Heart left ventricle (tissue), 16 donors: ENCODE measurements at places on chromosomes 5 and 9. TPM values are rescaled to one million over a fixed set of nuclear protein-coding genes. Genes with fewer than 3 reads are reported as not detected.
A peak's percentile ranks its signal among the peaks of the same experiment; 100 is the strongest.

The GPR151 gene
- not detected for total RNA-seq

DNA sequence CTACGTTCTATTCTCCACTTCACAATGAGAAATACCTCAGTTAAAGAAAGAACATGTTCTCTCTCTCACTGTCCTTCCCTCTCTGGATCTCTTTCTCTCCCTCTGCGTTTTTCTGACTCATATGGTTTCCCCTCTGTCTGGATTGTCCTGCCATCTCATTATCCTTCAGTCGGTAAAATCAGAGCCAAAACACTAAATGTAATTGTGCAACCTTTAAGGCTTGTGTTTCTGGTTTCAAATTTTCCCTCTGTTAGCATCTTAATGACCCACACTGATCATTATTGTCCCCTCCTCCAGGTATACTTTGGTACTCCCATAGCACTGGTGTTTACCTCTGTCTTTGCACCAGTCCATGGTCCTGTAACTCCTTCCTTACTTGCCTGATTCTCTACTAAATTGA is 509.4 kb upstream of the C9orf72 start:
- H3K27me3 ChIP-seq = no peaks in the 10 kb centered on the region
- H3K4me1 ChIP-seq = no peaks in the 10 kb centered on the region
- no peak overlapping the region for H3K27ac ChIP-seq
- H3K36me3 ChIP-seq = no peaks in the 10 kb centered on the region

GRCh38 chr9:113516840-113517577 is 53.5 kb downstream of the RGS3 start:
- H3K4me1 ChIP-seq = peaks cover 30% of the 10 kb centered on the region
- H3K4me3 ChIP-seq = no peak overlapping the region
- H3K27me3 ChIP-seq = no peaks in the 10 kb centered on the region
- no peak overlapping the region for H3K27ac ChIP-seq

The FOXD4L4 gene
- not detected for total RNA-seq

DNA sequence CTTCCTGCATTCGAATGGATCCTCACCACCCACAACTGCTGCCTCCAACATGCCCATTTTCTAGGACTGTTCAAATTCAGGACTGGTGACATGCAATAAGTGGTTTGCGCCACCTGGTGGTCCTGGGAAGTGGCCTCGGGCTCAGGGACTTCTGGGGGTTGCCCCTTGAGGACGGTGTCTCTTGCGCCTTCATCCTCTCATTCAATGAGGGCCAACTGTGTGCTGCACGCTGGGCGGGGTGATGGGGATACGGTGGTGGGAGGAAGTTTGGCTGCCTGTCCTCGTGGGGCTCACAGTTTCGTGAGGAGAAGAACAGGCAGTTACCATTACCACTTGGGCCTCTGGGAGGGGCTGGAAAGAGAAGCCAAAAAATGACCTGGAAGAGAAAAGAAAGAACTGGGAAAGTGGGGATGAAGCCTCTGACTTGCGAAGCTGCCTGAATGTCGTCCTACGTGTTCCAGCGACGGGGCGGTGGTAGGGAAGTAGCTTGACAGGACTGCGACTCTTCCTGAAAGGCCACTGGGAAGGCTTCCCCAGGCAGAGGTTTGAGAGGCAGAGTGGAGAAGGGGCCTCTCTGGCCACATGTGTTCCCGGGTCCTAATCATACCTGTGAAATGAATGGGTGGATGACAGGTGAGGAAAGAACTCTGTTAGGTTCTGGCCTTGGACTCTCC is 49.0 kb downstream of the PSD2 start:
- H3K36me3 ChIP-seq = no peaks in the 10 kb centered on the region
- no peak overlapping the region for H3K4me3 ChIP-seq
- no peak overlapping the region for H3K27ac ChIP-seq
- DNase-seq = peak; percentile 70
- H3K4me1 ChIP-seq = peaks cover 15% of the 10 kb centered on the region
- H3K27me3 ChIP-seq = no peaks in the 10 kb centered on the region

- no peak overlapping the region for H3K4me3 ChIP-seq
- no peaks in the 10 kb centered on the region for H3K36me3 ChIP-seq
- no peaks in the 10 kb centered on the region for H3K27me3 ChIP-seq
- peak overlapping the region; percentile 87 for H3K27ac ChIP-seq
Observed at GRCh38 chr5:172788771-172789686, 18.0 kb upstream of the DUSP1 start.

DNA sequence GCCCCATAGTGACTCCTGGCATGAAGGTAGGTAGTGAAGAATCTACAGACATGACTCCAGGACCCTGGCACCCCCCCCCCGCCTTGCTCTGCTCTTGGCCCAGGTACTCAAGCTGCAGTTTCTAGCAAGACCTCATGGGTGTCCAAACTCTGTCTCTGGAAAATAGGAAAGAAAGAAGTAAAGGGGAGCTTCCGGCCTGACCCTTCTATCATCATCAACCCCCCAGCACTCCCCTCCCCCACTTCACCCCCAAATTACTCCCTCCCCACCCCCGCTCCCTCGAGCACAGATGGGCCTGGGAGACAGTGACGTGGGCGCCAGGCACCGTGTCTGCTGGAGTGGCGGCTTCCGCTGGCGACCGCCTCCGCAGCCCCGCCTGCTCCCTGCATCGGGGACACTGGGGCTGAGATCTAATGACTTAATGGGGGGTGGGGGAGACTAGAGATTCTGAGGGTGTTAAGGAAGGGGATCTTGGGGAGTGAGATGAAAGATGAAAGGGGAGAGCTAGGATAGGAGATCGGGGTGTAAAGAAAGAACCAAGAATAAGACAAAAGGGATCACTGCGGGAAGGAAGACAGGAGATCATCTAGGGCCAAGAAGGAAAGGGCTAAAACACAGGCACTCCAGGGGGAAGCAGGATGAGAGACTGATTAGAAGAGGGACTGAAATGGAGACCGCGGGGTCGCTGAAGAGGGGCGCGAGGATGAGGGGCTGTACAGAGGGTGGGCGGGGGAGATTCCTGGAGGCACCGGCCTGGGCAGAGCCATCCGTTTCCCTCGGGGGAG is 1.1 kb upstream of the DNAJB5 start:
- H3K4me1 ChIP-seq = peaks cover 40% of the 10 kb centered on the region
- H3K36me3 ChIP-seq = no peaks in the 10 kb centered on the region
- no peaks in the 10 kb centered on the region for H3K27me3 ChIP-seq

- no peaks in the 10 kb centered on the region for H3K4me1 ChIP-seq
- no peak for DNase-seq
- H3K36me3 ChIP-seq = no peaks in the 10 kb centered on the region
Observed at GRCh38 chr9:81814794-81815464, 113.3 kb upstream of the SPATA31D4 start.
